ENCODE measurements at places on chromosomes 2 and 18.

DNA sequence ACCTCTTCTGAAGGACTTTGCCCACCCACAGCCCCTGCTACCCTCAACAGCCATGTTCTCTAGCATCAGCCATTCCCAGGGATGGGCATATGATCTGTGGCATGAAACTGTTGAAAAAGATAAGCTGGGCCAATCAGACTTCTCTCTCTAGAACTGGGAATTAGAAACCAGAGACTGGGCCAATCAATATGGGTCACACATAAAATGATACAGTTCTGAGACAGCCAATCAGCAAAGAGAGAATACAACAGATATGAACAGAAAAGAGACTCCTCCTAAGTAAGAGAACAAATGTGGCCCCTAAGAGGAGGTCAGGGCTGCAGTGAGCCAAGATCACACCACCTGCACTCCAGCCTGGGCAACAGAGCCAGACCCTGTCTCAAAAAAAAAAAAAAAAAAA, 2.1 kb downstream of the KIDINS220 start:
- DNase-seq: no peak

DNA sequence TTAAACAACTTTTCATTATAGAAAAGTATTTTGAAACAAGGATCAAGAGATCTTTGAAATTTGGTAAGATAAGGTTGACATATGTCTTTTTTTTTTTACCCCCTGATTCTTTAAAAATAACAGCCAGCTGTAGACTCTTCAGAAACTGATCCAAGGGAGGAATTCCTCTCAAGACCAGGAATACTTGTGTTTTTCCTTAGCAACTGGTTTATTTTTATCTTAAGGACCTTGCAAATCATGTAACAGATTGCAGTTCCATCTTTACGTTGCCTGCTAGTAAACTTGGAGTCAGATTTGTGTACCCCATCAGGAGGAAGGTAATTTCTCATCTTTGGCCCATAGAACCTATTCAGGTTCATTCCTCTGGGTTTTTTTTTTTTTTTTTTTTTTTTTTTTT, 71.6 kb downstream of the BOLA3 start:
- DNase-seq: no peak

DNA sequence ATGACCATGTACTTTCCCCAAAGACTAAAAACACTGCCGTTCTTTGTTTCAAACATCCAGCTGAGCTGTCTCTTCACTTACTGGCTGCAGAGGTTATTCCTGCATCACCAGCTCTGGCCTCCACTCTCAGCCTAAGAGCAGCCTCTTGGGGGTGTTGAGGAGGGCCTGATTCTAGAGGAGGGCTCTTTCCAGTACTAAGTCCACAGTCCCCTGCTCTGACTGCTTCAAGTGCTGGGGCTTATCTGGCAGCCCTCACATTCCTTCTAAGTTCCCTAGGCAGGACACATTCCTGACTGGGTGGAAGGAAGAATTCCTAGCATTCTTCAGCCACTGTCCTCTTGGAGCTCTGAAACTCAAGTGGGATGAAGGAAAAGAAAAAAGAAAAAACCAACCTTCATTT, 32.9 kb upstream of the EHBP1 start:
- DNase-seq: no peak

DNA sequence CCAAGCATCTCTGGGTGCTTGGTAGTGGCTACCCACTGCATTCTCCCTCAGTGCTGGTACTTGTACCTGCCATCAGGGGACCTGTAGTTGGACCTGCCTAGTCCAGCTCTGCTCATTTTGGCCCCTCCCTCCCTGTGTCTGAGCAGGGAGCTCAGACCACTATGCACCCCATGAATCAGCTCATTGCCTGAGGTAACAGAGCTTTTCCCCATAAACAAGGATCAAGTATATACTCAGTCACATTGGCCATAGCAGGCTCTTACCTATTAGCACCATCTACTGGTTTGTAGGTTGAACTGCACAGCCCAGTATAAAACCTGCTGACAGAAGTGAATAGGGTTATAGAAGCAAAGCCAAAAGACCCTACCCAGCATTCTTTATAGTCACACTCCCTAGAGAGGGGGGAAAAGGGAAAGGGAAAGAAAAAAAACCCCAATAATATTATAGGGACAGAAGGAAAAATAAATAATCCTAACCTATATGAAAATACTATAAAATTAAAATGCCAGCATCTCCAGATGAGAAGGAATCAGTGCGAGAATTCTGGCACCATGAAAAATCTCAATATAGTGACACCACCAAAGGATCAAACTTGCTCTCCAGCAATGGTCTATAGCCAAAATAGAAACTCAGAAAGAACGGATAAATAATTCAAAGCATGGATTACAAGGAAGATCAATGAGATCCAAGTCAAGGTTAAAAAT, 6.9 kb upstream of the FLACC1 start:
- no peak for DNase-seq

GRCh38 chr2:235054919-235055318, 103.1 kb downstream of the SH3BP4 start:
- DNase-seq: no peak

DNA sequence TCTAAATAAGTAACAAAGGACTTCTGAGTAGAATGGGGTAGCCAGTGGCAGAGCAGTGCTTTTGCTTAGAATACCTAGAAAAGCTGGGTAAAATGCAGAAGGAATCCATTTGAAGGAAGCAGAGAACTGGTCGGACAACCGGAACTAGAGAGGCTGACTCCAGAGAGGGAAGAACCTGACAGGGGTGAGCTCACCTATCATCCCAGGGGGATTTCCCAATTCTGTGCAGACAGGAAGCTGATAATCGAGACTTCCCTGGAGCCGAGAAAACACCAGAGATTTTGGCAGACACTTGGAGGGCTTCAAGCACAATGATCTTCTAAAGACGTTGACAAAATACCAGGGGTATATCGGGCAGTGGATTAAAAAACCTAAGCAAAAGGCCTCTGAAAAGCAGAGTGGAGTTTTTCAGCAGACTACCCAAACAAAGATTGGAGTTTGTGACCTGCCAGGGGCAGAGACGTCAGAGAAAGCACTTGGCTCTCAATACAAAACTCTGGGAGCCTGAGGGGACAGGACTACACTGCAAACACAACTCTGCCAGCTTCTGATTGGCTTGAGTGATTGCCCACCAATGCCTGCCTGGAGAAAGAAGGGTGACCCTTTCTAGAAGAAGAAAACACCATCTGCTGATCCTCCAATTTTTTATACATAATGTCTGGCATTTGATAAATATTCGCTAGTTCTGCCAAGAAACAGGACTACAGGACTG, 67.5 kb upstream of the TTN start:
- no peak for DNase-seq

DNA sequence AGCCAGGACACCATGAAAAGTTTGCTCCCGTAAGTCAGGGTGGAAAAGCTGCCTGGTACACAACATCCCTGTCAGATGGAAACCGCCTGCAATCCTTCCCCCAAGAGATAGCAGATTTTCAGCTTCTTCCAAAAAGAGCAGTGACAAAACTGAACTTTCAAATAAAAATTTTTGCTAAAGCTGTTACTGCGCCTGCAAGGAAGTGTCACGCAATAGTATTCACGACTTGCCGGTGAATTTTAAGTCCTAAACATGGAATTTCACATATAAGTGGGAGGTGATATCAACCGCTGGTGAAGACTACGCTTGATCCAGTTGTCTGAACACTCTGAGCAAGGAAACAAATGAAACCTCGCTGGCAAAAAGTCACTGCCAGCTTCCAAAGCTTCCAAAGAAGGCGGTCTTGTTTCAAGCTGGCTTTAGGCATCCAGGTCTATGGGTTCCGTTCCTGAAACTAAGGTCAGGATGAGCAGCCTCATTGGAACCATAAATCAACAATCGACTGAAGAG, 2.8 kb downstream of the COL6A3 start:
- DNase-seq: no peak

- DNase-seq: no peak
Measured at GRCh38 chr2:202090530-202090929, 17.5 kb downstream of the KIAA2012 start.

- DNase-seq: no peak
Measured at GRCh38 chr18:48040457-48041110, 110.1 kb upstream of the SMAD2 start.

DNA sequence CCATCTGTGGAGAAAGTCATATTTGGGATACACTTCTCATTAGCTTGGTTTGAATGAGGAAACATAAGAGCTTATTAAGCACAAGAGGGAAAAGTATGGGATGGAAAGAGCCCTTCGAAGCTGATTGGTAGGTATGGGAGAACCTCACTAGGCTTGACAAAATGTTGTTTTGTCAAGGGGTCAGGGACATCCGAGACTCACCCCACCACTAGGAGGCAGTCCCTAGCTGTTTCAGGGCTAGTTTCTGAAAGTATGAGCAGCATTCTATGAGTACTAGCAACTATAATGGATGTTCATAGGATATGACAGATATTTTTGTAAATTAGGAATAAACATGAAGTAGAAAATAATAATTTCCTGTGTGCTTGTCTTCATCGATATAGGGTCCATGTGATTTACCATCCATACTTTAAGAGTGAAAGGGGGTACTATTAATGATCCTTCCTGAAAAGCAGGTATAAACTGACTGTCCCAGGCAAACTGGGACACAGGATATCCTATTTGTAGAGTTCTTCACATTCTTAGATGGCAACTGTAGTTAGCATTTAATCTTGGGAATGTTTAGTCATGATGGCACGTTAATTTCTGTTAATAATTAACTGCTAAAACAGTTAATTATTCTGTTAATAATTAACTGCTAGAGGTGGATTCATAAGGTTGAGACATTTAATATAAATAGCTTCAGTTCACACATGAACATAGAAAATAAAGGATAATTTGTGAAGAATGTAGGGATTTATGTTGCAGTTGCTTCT, 28.4 kb downstream of the OTX1 start:
- DNase-seq: no peak

DNA sequence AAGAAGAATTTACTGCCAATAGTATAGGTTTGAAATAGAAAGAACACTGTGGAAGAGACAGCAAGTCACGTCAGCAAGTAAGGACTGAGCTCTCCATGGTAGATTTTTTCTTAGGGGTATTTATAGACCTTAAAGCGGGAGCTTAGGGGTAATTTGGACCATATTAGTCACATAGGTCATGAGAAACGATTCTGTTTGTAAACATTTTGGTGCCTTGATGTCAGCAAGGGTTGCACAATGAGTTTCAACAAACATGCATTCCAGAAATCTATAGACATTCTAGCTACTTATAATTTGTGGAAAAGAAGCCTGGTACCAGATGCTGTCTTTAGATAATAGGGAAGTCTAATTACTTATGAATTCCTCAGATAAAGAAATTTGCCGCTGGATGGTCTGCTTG, 624.7 kb downstream of the TDRD15 start:
- DNase-seq: no peak

GRCh38 chr2:160278879-160279177, 78.8 kb upstream of the ITGB6 start:
- DNase-seq: no peak

GRCh38 chr2:83253848-83254247, 1205.2 kb downstream of the SUCLG1 start:
- DNase-seq: no peak

GRCh38 chr2:119590873-119591272, 46.6 kb downstream of the CFAP221 start:
- no peak for DNase-seq

DNA sequence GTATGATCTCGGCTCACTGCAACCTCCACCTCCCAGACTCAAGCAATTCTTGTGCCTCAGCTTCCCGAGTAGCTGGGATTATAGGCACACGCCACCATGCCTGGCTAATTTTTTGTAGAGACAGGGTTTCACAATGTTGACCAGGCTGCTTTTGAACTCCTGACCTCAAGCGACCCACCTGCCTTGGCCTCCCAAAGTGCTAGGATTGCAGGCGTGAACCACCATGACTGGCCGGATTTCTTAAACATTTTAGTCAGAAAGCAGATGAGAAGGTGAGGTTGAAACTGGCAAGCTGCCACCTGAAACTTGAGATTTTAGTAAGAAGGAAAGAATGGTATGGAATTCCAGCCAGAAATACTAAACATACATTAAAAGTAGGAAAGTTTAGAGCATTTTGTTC, 31.9 kb downstream of the KLHL23 start:
- no peak for DNase-seq

GRCh38 chr18:35164133-35164532, 76.7 kb upstream of the ZNF397 start:
- no peak for DNase-seq

DNA sequence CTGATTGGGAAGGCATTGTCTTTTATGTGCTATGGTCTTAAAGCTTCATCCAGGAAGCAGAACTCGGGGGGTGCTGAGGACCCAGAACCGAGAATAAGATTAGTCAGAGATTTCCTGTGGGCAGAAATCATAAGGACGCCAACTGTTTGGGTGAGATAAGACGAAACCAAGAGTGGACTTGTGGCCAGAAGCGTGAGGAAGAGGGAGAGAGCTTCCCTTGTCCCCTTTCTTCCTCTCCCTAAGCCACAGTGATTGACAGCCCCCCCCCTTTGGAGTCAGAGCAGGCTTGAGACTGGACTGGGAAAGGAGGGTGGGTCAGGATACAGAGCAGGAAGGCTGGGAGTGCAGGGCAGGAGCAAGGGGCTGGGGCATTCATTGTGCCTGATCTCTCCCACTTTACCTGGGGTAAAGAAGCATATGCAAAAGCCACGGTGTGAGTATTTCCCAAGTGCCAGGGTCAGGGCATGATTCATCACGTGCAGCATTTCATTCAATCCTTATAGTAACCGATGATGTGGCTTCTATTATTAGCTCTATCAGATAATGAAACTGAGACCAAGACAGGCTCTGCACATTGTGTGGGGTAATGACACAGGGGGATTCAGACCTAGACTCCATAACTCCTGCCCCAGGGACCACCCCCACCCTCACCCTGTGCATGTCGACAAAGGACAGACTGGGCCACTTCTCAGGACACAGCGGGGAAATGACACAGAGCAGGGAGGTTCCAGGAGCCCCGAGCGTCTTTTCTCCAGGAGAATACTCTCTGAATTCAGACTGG, 3.0 kb upstream of the IL1RN start:
- DNase-seq: no peak

- no peak for DNase-seq
Measured at GRCh38 chr2:133504566-133505505, 63.4 kb downstream of the NCKAP5 start.

GRCh38 chr2:70433315-70433714, 120.3 kb downstream of the TGFA start:
- no peak for DNase-seq

GRCh38 chr2:101305035-101305434, 3.5 kb downstream of the RNF149 start:
- no peak for DNase-seq

- DNase-seq: no peak
Measured at GRCh38 chr2:101337877-101338276, 29.4 kb upstream of the RNF149 start.

DNA sequence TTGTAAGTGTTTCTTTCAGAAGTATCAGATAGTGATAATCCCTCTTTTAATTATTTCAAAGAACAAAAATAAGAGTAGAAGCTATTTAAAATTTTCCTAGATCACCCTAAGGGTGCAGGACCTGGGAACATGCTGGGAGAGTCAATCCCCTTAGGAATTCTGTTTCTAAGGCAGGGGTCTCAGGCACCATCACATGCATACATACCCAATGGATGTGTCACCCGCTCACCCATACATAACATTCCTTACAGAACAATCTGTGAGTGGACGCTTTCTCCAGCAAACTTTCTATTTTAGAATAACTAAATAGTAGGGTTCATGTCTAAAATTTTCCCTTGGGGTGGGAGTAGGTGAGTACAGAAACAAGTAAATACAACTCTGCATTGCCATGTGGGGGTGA, 8.4 kb downstream of the DSEL start:
- DNase-seq: no peak

- DNase-seq: no peak
Measured at GRCh38 chr18:54726143-54726542, 102.1 kb upstream of the RAB27B start.

GRCh38 chr2:116141891-116142474, 1672.5 kb upstream of the DDX18 start:
- DNase-seq: no peak

Data from type B pancreatic cell (in vitro differentiated cells).